ENCODE measurements at places on chromosomes 7 and 10.

- no peak for DNase-seq
Observed at GRCh38 chr10:44974082-44974627, 4.5 kb downstream of the DEPP1 start.

DNA sequence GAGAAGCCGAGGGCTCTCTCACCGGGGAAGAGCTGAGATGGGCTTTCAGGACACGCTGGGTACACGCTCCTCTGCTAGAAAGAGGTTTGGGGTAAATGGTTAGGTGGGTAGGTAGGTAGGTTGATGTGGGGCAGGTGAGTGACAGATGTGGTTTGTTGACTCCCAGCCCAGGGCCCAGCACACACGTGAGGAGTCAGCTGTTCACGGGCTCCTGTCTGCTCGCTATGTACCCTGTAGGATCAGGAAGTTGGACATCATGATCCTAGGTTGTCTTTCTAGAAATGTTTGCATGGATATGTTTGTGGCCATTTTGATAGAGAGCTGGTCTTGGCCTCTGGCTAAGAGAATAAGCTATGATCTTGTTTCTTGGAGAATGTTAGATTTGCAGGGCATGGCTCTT, 109.0 kb downstream of the TACC2 start:
- DNase-seq: no peak

DNA sequence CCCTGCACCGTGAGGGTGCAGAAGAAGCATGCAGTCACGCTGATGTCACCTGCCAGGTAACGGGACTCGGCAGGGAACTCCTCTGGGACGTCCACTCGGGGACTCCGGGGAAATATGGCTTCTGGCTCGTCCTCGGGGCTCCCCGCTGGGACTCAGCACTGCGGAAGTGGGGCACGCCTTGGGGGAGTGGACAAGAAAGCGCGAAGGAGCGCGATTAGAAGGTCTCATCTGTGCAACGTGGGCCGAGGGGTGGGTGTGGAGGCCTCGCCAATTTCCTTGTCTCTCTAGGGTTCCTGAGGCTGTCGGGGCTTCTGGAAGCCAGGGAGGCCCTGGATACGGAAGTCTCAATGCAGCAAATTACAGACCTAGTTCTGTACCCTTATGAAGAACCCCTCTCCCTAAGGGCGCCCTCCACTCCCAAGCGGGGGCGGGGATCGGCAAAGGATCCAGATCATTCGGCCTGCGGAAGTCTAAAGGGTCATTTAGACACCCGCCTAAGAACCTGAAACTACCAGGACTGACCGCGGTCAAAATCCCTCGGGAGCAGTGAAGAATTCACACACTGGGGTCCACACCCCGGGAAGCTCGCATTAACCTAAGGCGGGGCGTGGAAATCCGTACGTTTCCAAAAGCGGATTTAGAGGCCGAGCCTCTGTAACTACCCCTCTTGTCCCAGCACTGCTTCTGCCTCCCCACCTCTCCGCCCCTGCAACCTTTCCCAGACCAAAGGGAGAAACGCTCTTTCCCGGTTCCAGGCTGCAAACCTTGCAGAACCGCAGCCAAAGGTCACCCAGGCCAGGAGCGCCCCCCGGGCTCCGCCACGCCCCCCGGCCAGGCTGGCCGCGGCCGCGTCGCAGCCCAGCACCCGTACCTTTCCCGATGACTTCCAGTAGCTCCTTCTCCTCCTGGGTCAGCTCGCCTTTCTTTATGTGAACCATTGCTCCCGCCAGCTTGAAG, 640 bp downstream of the ANKMY2 start:
- peak; percentile 45 for DNase-seq

GRCh38 chr10:24394461-24395190, 185.7 kb downstream of the KIAA1217 start:
- peak; percentile 74 for DNase-seq

DNA sequence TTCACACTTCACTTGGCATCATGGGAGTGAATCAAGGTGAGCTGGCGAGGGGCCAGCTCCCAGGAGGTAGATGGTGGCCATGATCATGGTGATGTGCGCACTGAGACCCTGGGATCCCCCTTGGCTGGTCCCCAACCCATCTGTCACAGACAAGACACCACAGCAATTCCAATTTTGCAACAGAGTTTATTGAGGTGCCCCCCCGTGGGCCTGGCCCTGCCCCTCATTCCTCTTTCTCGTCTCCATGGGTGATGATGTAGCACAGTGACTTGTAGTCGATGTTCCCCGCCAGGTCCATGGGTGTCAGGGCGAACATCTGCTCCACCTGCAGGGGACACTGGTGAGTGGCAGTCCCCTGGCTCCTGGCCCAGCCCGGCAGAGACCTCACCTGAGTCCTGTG, 2.4 kb downstream of the MYL7 start:
- no peak for DNase-seq

GRCh38 chr10:49173853-49174252, 14.3 kb downstream of the TMEM273 start:
- DNase-seq: no peak

- peak; percentile 62 for DNase-seq
Observed at GRCh38 chr10:71622154-71622526, 97.4 kb downstream of the C10orf105 start.

DNA sequence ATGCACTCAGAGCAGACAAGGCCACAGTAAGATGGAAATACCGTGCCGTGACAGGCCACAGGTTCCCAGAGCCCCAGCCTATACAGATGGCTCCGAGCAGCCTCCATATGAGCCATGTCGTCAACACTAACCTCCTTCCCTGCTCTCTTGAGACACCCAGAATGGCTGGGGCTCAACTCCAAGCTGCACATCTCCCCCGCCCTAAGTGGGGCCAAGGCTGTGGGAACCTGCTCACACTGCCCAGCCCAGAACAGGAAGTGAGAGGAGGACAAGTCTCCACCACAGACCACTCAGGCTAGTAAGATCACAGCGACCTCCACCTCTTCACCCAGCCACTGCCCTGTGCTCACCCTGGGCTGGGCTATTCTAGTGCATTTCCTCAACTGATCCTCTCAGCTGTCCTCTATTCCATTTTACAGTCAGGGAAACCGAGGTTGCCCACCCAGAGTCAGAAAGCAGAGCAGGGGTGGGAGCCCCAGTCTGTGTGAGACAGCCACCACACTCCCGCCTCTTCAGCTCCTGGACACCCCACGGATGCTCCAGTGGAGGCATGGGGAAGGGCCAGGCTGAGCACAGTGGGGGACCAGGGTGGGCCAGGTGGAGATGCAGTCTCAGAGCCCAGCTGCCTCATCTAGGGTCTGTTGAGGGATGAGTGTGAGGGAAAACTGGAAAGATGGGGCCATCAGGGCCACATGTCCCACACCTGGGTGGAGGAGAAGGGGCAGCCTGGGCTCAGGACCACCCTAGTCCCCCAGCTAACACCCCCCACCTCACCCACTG, 11.6 kb downstream of the GRID1 start:
- DNase-seq: no peak

DNA sequence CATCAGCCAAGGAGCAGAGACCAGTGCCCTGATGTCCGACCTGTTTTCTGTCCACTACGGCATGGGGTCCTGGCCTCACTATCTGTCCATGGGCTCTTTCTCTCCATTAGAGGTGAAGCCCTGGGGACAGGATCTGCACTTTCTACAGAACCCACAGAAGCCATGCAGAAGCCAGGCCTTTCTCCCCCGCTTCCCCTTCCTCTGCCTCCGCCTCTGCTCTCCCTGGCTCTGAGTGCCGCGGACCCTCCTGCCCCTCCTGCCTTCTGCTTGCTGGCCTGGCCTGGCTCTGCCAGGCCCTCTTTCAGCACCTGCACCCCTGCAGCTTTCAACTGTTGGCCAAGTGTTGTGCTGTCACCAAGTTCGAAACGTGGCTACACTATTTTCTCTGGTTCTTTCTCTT, 439.8 kb upstream of the ZMIZ1 start:
- DNase-seq: no peak

- peak; percentile 99 for DNase-seq
Observed at GRCh38 chr7:106425017-106425719, 140.4 kb upstream of the NAMPT start.

- peak; percentile 9 for DNase-seq
Observed at GRCh38 chr7:8261711-8262695, at the start of gene ICA1. Gene ICA1, minus strand, starts transcription at chr7:8262167. Its CDS starts 26,241 bp downstream, at chr7:8235926.

GRCh38 chr10:100744136-100744986, 1.0 kb upstream of the PAX2 start:
- DNase-seq: no peak

- DNase-seq: no peak
Observed at GRCh38 chr10:132206377-132206745, 19.6 kb downstream of the DPYSL4 start.

GRCh38 chr10:129785536-129785981, 178.5 kb downstream of the EBF3 start:
- no peak for DNase-seq

- no peak for DNase-seq
Observed at GRCh38 chr10:78712147-78712546, 356.6 kb upstream of the ZMIZ1 start.

DNA sequence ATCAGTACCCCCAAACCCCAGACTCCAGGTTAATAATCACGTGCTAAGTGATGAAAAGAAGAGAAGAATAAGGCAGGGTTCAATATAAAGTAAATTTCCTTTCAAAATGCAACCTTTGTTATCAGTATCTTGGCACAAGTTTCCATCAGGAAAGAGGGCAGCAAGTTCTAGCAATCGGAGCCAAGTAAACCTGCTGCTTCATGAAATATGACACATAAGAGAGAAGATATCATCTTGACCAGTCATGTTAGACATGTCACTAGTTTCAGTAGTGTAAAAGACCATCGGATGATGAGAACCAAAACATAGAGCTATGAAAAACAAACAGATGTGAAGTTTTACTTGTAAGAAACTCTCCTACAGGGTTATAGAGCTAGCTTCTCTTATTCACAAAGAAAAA, 44.0 kb downstream of the AASS start:
- no peak for DNase-seq
